Ascending aorta (tissue), 2 donors: ENCODE measurements at places on chromosomes 1 and 21. TPM values are rescaled to one million over a fixed set of nuclear protein-coding genes. Genes with fewer than 3 reads are reported as not detected.

- H3K27me3 ChIP-seq = no peaks in the 10 kb centered on the region
- peaks cover 2% of the 10 kb centered on the region for H3K36me3 ChIP-seq
- H3K4me1 ChIP-seq = peaks cover 15% of the 10 kb centered on the region
- H3K27ac ChIP-seq = peak overlapping the region; percentile 89
- H3K4me3 ChIP-seq = no peak overlapping the region
Measured at GRCh38 chr1:54335755-54336108, 70.5 kb downstream of the SSBP3 start.

The SH2D5 gene
- not detected for total RNA-seq

DNA sequence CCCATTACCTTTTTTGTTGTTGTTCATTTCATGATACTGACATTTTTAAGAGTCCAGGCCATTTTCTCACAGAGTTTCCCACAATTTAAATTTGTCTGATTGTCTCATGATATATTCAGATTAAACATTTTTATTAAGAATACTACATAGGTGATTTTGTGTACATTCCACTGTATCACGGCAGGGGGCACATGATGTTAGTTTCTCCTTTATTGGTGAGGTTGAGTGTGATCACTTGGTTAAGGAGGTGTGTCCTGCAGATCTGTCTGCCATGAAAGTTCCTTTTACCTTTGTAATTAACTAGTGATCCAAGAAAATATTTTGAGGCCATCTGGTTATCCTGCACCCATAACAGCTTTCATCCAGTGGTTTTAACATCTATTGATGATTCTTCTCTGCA lies 11.8 kb downstream of the RTCA start:
- no peak for DNase-seq
- no peaks in the 10 kb centered on the region for H3K27me3 ChIP-seq
- no peak overlapping the region for H3K4me3 ChIP-seq
- no peaks in the 10 kb centered on the region for H3K4me1 ChIP-seq

The GBP4 gene
- 6.6 TPM for total RNA-seq

- no peaks in the 10 kb centered on the region for H3K36me3 ChIP-seq
- no peak overlapping the region for H3K27ac ChIP-seq
- no peaks in the 10 kb centered on the region for H3K27me3 ChIP-seq
- no peak overlapping the region for H3K4me3 ChIP-seq
- no peak for DNase-seq
Measured at GRCh38 chr1:207440626-207441025, 13.5 kb upstream of the CR2 start.

The COL11A1 gene
- total RNA-seq = not detected

The OPRD1 gene
- total RNA-seq = not detected

DNA sequence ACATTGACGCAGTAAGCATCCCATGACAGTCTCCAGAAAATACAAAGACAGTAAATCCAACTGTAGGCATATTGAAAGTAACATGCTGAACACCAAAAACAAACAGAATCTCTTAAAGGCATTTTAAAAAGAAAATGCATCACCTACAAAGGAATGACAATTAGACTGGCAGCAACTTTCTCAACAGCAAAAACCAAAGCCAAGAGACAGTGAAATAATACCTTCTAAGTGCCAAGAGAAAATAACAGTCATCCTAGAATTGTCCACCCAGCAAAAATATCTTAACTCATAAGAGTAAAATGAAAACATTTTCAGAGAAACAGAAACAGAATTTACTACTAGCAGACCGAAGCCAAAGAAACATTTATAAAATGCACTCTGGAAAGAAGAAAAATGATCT lies 20.0 kb downstream of the CCDC185 start:
- no peaks in the 10 kb centered on the region for H3K4me1 ChIP-seq
- no peaks in the 10 kb centered on the region for H3K27me3 ChIP-seq
- no peak overlapping the region for H3K27ac ChIP-seq
- no peak overlapping the region for H3K4me3 ChIP-seq
- DNase-seq = no peak

DNA sequence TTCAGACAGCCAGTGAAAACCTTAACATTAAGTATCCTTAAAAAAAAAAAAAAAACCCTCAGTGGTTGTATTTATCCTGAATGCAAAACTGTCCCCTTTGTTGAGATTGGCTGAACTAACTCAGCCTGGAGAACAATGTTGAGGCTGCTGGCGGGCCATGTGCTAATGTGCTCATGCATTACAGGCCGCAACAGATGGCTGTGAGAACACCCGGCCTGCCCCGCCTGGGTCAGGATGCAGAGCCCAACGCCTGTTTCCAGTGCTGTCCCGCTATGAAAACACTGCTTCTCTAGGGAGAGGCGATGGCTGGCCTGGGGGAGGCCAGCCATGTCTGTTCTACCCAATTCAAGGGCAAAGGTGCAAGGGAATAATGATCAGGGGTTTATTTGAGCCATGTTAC lies 13.8 kb downstream of the OLIG2 start:
- no peak overlapping the region for H3K27ac ChIP-seq
- no peaks in the 10 kb centered on the region for H3K4me1 ChIP-seq
- no peak for DNase-seq
- no peak overlapping the region for H3K4me3 ChIP-seq
- no peaks in the 10 kb centered on the region for H3K36me3 ChIP-seq
- no peaks in the 10 kb centered on the region for H3K27me3 ChIP-seq

DNA sequence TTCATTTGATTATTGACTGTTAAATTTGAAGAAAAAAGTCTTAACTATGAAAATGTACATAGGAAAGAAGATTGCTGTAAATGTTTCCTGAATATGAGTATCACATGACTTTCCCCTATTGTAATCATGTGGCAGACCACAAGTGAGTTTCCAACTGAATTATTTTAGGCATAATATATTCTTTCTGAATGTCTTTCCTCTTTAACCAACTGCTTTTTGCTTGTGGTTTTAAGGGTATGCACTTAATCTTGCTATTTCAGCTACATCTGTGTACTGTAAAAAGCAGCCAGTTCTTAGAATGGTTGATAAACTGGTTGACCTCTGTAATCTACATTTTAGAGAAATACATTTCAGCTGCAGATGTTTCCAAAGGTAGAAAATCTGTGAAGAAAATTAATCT lies 400.7 kb downstream of the NEGR1 start:
- no peaks in the 10 kb centered on the region for H3K27me3 ChIP-seq
- DNase-seq = no peak
- no peak overlapping the region for H3K4me3 ChIP-seq
- no peaks in the 10 kb centered on the region for H3K36me3 ChIP-seq

The PALMD gene
- total RNA-seq = 34.4 TPM

The APCS gene
- total RNA-seq = not detected

DNA sequence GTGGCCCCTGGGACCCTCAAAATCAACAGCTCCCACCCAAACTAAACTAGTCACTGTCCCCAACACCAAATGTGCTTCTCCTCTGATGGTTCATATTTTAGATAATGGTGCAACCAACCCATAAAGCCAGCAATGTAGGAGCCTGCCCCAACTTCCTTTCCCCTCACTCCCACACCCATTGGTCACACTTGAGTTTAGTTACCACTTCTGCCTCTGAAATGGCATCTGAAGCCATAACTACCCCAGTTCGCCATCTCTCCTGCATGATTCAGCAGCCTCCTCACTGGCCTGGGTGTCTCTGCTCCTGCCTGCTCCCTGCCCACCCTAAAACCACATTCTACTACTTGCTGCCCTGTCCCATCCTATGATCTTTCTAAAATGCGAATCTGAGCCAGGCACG lies 3.4 kb upstream of the CDCP2 start:
- H3K36me3 ChIP-seq = no peaks in the 10 kb centered on the region
- no peak overlapping the region for H3K27ac ChIP-seq
- H3K27me3 ChIP-seq = no peaks in the 10 kb centered on the region
- no peak for DNase-seq
- H3K4me3 ChIP-seq = no peak overlapping the region

DNA sequence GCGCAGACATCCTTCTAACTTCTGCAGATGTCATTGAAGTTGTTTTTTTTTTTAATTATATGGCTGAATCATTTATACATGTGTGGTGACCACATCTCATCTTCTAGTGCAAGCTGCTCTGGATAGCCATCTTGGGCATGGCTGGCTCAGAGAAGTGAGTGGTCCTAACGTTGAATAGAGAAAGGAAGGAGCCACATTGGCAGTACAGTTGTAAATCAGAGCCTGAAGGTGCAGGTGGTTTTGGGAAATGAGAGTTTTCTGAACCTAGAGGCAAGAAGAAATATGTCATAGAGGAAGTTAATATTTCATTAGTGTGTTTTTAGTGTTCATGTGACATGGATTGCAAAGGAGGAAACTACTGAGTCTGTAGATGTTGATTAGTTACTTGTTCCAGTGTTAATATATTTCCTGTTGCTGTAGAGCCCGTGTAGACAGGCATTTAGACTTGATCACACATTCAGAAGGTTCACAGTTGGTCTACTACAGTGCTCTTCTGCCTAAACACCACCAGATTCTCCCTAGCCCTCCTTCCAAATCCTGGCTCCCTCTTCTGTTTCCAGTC lies 163.7 kb downstream of the ROR1 start:
- H3K4me1 ChIP-seq = peaks cover 5% of the 10 kb centered on the region
- no peak overlapping the region for H3K4me3 ChIP-seq
- H3K27ac ChIP-seq = peak overlapping the region; percentile 4
- DNase-seq = no peak
- no peaks in the 10 kb centered on the region for H3K27me3 ChIP-seq
- H3K36me3 ChIP-seq = no peaks in the 10 kb centered on the region

The SLC9C2 gene
- not detected for total RNA-seq

DNA sequence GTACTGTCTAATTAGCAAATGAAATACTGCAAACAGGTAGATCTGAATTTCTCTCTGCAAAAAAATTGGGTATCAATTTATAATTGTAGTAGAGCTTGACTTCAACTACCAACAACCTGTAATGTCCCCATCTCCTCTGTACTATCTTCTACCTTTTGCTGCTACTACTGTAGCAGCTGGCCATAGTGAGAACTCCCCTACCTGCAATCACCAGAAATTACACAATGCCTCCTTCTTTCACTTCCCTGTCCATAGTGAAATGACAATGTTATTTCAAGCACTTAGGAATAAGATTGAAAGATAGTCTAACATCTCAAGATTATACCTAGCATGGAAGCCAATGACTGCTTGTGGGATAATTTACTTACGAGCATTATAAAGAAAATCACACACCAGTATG lies 100.4 kb downstream of the ACBD6 start:
- H3K27ac ChIP-seq = no peak overlapping the region
- no peaks in the 10 kb centered on the region for H3K4me1 ChIP-seq
- no peaks in the 10 kb centered on the region for H3K36me3 ChIP-seq

DNA sequence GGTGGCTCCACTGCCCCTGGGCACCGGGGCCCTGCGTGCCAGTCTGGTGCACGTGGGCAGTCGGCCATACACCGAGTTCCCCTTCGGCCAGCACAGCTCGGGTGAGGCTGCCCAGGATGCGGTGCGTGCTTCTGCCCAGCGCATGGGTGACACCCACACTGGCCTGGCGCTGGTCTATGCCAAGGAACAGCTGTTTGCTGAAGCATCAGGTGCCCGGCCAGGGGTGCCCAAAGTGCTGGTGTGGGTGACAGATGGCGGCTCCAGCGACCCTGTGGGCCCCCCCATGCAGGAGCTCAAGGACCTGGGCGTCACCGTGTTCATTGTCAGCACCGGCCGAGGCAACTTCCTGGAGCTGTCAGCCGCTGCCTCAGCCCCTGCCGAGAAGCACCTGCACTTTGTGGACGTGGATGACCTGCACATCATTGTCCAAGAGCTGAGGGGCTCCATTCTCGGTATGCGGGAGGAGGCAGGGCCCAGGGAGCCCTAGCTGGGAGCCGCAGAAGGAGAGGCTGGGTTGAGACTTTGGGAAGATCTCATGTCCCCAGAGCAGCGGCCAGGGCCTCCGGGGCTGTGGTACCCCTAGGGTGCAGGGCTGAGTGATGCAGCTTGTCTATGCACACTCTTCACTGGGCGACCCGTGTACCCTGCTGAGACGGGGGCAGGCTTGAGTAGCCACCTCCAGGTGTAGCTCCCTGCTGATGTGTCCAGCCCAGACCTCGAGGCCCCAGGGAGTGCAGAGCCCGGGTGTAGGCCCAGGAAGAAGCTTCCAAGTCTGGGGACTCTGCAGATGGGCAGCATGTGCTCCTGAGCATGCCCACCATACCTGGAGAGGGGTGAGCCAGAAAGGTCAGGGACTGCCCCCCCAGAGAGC lies 1.8 kb downstream of the VWA1 start:
- H3K27me3 ChIP-seq = peaks cover 3% of the 10 kb centered on the region
- H3K36me3 ChIP-seq = no peaks in the 10 kb centered on the region
- DNase-seq = no peak
- H3K4me3 ChIP-seq = no peak overlapping the region
- no peak overlapping the region for H3K27ac ChIP-seq

The NMNAT2 gene
- 0.53 TPM for total RNA-seq

The HAO2 gene
- total RNA-seq = not detected

DNA sequence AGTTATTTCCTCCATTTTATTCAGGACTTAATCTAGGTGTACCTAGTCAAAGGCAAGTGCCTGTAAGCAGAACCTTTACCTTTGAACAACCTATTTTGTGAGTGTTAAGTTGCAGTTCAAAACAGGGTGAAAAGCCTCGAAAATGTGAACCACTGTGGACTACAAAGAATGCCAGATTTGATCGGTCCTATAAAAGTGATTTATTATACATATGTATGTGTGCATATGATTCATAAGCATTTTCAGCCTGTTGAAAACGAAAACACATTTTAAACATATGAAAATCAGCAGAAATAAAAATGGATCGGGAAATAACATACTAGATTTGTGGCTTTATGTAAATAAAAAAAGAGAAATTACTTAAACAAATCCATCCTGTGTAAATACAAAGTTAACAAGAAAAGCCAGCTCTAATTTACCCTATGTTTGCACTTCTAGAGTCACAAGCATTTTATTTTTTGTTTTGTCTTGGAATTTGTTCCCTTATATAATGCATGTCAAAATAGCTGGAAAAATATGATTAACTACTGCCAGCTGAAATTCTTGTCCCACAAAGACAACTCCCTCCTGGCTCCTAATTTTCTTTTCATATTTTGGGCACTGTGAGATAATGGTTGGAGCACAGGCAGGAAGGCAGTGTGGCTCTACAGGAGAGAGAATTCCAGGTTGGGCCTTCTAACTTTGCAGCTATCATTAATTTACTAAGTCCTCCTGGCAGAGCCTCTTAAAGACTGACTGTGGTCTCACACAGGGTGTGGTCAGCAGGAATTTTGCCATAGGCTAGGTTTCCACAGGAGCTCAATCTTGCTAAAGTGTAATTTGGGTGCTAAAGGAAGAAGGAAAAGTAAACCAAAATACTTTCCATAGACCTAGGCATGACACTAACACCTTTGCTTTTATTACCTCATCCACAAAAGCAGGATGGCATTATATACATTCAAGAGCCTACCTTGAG lies 70.2 kb upstream of the CDC42BPA start:
- no peak overlapping the region for H3K4me3 ChIP-seq
- H3K4me1 ChIP-seq = no peaks in the 10 kb centered on the region
- DNase-seq = no peak
- H3K27me3 ChIP-seq = no peaks in the 10 kb centered on the region

The VANGL2 gene
- total RNA-seq = 0.96 TPM

- H3K27me3 ChIP-seq = no peaks in the 10 kb centered on the region
- no peak for DNase-seq
- H3K27ac ChIP-seq = no peak overlapping the region
- H3K4me1 ChIP-seq = no peaks in the 10 kb centered on the region
Measured at GRCh38 chr21:40335704-40336103, 468.5 kb downstream of the PCP4 start.

- H3K36me3 ChIP-seq = no peaks in the 10 kb centered on the region
- H3K4me1 ChIP-seq = no peaks in the 10 kb centered on the region
- H3K4me3 ChIP-seq = no peak overlapping the region
Measured at GRCh38 chr1:34268311-34268954, 91.7 kb downstream of the C1orf94 start.

The METTL13 gene
- 6.9 TPM for total RNA-seq

The OR10Z1 gene
- not detected for total RNA-seq
